Smooth muscle cell of the pulmonary artery (primary cell): ENCODE measurements at places on chromosomes 4 and X. TPM values are rescaled to one million over a fixed set of nuclear protein-coding genes. Genes with fewer than 3 reads are reported as not detected.

Gene UNC5C
- total RNA-seq, result 3.5 and 10.1 TPM in 2 replicates

Gene KCNE5
- total RNA-seq, result 0.50 and 0.52 TPM in 2 replicates

Gene DRD5
- total RNA-seq, result not detected in 2 replicates

Gene GLRA3
- not detected in 2 replicates for total RNA-seq

Gene GYPA
- not detected in 2 replicates for total RNA-seq

Gene AMBN
- total RNA-seq, result not detected in 2 replicates

Gene DCLK2
- 6.9 and 14.2 TPM in 2 replicates for total RNA-seq

Gene HS3ST1
- 0.65 and 0.86 TPM in 2 replicates for total RNA-seq

Gene METTL14
- total RNA-seq, result 18.2 and 23.1 TPM in 2 replicates

Gene MAGIX
- 2.2 and 4.2 TPM in 2 replicates for total RNA-seq

Gene NPY2R
- total RNA-seq, result 0.76 and 27.4 TPM in 2 replicates

Gene FANCB
- total RNA-seq, result 3.3 and 4.8 TPM in 2 replicates
